ENCODE measurements at places on chromosomes 11 and 22.

- DNase-seq: no peak
Observed at GRCh38 chr22:37126882-37127281, 17.4 kb upstream of the TMPRSS6 start.

DNA sequence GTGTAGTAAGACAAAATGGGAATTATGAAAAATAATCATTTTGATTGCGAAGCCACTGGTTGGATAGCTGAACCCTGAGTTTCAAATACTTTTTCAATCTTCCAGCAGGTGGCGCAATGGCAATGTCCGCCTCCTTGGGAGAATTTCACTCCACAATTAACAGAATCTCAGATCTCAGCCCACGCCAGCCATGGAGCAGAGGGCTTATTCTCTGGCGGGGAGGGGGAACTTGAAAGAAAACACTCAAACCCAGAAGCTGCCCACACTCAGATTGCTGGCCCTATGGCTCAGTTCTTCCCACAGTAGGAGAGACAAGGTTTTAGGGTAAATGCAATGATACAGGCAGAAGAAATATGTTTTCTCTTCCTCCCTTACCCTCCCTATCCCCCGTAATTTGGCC, 38.7 kb upstream of the RCN1 start:
- DNase-seq: peak; percentile 48

DNA sequence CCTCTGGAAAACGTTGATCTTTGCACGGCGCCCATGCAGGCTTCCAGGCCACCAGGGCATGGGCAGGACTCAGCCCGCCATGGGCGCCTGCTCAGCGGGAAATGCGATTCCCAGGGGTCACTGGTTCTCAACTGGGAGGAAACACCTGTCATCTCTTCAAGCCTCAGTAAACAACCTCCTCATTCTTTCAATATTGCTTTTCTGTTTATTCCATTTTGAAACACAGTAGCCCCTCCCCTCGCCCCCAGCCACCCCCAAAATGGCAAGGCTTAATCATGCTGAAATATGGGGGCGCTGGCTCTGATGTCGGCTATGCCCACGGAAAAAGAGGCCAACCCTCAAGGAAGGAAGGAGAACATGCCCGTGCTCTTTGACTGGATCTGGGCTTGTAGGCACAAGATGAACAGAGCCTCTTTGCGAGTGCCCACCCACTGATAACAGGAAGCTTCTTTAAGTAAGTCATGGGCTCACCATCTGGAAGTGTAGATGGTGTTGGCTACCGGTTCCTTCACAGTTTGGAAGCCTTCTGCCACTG, 594 bp upstream of the POU2AF1 start:
- DNase-seq: no peak

- no peak for DNase-seq
Observed at GRCh38 chr11:9697766-9698165, 33.9 kb downstream of the SWAP70 start.

DNA sequence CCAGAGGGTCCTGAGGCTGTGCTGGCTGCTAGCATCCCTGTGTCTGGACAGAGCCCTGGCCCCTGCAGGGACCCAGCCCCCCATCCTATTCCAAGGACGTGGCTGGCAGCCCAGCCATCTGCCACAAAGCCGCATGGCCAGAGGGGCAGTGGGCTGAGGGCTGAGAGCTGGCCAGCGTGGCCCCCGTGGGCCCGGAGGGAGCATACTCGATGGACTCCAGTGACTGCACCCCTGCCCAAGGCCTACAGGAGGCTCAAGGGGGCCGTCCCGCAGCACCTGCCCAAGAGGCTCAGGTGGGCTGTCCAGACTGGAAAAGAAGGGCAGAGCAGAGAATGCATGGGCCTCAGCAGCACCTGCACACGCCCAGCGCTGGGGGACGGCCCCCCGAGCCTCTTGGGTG, 13.1 kb downstream of the TSPAN4 start:
- no peak for DNase-seq
